ENCODE measurements at places on chromosomes 3 and 15. TPM values are rescaled to one million over a fixed set of nuclear protein-coding genes. Genes with fewer than 3 reads are reported as not detected.
A peak's percentile ranks its signal among the peaks of the same experiment; 100 is the strongest.

GRCh38 chr3:54213907-54214306 lies 91.6 kb downstream of the CACNA2D3 start:
- no peak for DNase-seq

- peak; percentile 29 for DNase-seq
Measured at GRCh38 chr3:15556512-15556911, 35.0 kb upstream of the COLQ start.

GRCh38 chr3:48039487-48040190 lies 23.4 kb upstream of the MAP4 start:
- peak; percentile 54 for DNase-seq

DNA sequence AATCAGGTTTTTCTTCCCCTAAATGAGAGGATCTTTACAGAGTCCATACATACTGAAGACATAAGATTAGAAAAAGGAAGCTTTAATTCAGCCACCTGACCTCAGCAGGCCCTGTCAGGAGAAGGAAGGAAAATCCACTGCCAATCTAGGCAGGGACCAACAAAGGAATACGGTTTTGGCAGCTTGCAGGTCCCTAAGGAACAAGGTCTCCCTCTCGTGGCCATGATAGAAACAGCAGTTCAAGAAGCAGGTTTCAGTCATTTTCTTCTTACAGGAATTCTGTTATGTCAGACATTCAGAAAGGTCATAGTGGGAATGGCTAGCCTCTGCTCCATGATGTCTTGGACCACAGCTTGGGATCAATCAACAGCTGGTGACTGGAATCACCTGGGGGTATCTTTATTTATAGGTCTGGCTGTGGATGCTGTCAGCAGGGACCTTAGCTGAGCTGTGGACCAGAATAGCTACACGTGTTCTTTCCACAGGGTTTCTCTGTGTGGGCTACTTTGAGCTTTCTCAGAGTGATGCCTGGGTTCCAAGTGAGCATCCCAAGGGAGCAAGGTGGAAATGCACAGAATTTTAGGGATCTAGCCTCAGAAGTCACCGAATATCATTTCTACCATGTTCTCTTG lies 9.4 kb upstream of the CMSS1 start:
- peak; percentile 52 for DNase-seq

DNA sequence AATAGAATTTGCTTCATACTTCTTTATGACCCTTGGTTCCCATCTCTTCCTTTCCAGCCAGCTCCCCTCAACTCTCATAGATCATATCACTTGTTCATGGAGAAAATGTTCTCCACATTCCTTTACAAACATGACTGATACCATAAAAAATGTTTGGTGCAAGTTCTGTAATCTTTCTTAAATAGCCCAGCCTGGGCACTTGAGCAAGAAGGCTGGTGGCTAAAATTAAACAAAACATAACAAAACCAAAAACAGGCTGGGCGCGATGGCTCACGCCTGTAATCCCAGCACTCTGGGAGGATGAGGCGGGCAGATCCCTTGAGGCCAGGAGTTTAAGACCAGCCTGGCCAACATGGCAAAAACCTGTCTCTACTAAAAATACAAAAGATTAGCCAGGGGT lies 8.9 kb upstream of the POLR2M start:
- no peak for DNase-seq

GRCh38 chr15:74956648-74957475 lies at the start of gene RPP25:
Gene RPP25, minus strand, starts transcription at chr15:74956772. Its CDS starts 189 bp downstream, at chr15:74956583.
- DNase-seq, result peak; percentile 95

PIGZ gene
- 9.4 TPM for total RNA-seq

GP9 gene
- total RNA-seq, result 3.6 TPM

Measured in umbilical cord (tissue), 2 donors.